Mesenteric fat pad (tissue), 1 donor: ENCODE measurements at places on chromosomes 11 and 22. TPM values are rescaled to one million over a fixed set of nuclear protein-coding genes. Genes with fewer than 3 reads are reported as not detected.

SSH3 gene
- 19.9 TPM for total RNA-seq

OR2D2 gene
- total RNA-seq: not detected

MMP13 gene
- total RNA-seq: not detected

DNA sequence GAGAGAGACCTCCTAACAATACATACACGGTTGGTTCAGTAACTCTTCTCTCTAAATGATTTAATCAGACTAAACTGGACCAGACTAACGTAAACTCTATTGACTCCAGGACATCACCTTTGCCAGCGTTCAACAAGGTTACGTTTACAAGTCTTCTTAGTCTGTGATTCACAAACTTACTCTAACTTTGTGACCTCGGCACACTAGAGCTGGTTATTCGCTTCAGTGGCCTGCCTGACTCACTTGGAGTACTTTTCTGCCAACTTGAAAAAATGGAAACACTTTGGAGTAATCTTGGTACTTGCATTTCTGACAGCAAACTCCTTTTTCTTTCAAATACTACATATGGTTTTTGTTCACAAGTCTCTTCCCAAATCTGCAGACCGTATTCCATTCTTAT is 26.2 kb downstream of the MTMR2 start:
- DNase-seq: no peak

DNA sequence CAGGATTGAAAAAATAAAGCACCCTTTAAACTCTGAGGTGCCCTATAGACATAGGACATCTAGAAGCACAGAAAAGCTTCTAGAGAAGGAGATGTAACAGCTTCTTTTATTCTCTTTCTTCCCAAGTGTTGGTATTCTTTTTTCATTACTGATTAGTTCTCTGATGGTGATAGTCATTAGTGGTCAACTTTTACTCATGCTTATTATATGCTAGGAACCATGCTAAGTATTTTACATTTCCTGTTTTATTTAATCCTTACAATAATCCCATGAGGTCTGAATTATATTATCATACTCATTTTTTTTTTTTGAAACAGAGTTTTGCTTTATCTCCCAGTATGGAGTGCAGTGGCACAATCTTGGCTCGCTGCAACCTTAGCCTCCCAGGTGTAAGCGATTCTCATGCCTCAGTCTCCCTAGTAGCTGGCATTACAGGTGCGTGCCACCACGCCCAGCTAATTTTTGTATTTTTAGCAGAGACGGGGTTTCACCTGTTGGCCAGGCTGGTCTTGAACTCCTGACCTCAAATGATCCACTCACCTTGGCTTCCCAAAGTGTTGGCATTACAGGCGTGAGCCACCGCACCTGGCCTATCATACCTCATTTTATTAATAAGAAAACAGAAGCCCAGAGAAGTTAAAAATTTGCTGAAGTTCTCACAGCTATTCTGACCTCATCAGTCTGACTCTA is 3.0 kb downstream of the C11orf52 start:
- DNase-seq: no peak

- no peak for DNase-seq
Observed at GRCh38 chr11:86449993-86450629, 75.4 kb downstream of the CCDC81 start.

PRG3 gene
- not detected for total RNA-seq

DNA sequence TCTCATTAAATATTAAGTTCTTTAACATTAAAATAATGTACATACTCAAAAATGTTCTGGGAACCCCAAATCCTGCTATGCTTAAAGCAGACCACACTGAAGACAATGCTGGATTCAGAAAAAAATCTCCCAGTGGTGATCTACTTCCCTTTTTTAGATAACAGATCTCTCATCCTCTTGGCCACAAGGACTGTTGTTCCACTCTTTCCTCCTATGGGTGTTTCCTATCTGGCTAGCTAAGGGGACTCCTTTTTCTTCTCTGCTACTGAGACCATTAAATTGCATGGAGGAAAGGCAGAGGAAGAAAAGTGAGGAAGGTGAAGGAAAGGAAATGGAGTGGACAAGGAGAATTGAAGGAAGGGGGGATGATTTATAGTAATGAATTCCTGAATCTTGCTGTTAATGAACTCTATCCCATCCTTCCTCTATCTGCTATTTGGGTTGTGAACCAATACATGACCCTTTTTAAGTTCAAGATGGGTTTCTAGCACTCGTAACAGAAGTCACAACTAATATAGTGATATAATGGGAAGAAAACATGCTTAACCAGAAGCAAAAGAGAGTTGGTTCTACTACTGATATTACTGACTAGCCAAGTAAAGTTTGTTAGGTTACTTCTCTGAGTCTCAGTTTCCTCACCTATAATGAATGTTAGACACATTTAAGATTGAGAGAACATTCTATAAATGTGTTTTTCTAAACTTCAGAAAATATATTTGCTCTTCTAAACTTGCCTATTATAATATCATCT is 53.2 kb downstream of the PIK3C2A start:
- DNase-seq: no peak

DNA sequence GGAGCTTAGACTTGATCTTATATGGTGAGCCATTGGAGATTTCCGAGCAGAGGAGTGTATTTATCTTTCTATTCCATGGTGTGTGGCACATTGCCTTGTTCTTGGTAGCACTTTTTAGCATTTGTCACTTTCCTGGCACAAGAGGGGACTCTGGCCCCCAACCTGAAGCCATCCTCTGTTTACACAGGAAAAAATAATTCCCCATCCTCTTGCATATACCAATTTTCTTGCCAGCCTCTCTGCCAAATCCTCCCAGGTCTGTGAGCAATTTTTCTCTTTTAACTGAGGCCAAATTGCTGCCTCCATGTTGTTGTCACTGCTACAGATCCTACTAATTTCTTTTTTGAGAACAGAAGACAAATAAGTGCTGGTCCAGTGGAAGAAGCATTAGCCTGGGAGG is 20.3 kb upstream of the FAM181B start:
- no peak for DNase-seq

- peak; percentile 85 for DNase-seq
Observed at GRCh38 chr11:69874178-69874983, 55.2 kb upstream of the FGF3 start.

SLC17A6 gene
- not detected for total RNA-seq

GRCh38 chr11:122637541-122637940 is 18.0 kb upstream of the UBASH3B start:
- no peak for DNase-seq

TYR gene
- not detected for total RNA-seq

DNA sequence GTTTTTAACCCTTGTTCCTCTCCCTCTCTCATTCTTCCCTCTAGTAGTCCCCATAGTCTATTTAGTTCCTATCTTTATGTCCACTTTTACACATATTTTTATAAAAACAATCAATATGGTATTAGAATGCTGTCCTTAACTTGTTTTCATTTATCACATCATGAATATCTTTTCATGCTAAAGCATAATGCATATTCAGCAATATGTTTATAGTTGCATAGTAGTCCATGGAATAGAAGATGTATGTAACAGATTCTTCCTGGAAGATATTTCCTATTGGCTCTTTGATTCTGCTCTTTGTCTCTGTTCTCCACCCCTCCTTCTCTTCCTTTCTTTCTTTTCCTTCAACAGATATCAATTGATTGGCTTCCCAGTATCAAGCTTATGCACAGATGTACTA is 1047.1 kb upstream of the TENM4 start:
- no peak for DNase-seq

- DNase-seq: no peak
Observed at GRCh38 chr22:40200795-40201530, 23.2 kb downstream of the TNRC6B start.

ACTN3 gene
- total RNA-seq: 0.10 TPM

HORMAD2 gene
- total RNA-seq: not detected

MRGPRX4 gene
- total RNA-seq: not detected

DNA sequence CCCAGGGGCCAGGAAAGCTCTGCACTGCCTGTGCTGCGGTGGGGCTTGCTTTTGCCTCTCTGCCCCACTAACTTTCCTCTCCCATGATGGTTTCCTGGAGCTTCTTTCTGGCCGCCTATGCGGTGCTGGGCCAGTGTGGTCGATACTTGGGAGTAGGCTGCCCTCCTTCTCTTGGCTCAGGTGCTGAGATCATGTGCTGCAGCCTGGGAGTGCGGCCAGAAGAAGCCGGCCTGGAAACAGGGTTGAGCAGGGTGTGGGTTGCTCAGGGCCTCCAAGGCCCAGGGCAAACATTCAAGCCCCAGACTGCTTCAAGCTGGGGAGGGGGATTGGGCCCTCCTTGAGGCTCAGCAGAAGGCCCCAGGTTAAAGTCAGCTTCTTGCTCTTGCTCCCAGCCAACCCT is 125.0 kb downstream of the NTM start:
- DNase-seq: no peak

LINC01488 gene
- not detected for total RNA-seq

- no peak for DNase-seq
Observed at GRCh38 chr11:127242676-127243075, 242.1 kb upstream of the KIRREL3 start.

DNA sequence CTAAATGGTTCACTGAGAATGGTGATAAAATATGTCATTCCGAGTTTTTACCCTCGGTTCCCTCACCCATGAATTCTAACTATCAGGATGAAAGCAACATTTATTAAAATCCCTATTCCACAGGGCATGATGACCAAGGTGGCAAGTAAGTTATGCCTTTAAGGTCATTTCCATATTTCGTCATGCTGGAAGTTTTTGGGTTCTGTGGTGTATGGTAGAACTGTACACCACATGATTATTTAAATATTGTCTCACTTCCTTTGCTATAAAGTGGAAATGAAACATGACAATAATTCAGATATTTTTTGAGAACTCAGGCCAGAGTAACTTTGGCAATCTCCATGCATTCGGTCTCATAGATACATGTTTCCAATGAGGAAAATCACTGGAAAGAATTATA is 68.5 kb upstream of the CARD18 start:
- no peak for DNase-seq

OR5P2 gene
- not detected for total RNA-seq

TMEM45B gene
- 0.87 TPM for total RNA-seq

DNA sequence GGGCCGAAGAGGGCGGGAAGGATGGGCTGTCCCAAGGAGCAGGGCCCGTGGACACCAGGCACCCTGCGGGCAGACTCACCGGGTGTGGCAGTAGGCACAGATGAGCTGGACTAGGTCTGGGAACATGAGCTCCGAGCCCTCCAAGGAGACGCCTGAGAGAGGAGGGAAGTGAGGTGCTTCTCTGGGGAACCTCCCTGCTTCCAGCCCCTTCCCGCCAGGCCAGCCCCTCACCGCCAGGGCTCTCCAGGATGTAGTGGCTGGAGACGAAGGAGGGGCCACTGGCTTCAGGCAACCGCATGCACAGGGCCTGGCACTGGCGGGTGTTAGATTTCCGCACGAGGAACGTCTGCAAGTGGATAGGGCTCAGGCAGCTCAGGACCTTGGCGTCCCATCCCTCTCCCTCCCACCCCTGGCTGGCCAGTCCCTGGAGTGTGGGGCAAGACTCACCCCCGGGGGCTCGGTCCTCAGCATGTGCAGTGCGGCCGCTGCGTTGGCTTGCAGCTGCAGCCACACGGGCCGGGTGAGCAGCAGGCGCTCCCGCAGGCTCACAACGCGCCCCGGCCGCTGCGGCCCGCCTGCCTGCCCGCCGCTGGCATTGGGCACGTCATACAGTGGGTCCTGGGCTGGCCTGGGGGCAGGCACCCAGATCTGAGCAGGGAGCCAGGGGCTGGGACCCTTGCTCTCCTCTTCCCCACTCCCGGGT is 552 bp downstream of the RIN1 start:
- DNase-seq: no peak

- DNase-seq: no peak
Observed at GRCh38 chr11:27217948-27218420, 145.0 kb downstream of the CCDC34 start.

GRCh38 chr11:108616549-108616948 is 23.0 kb upstream of the EXPH5 start:
- no peak for DNase-seq

DNA sequence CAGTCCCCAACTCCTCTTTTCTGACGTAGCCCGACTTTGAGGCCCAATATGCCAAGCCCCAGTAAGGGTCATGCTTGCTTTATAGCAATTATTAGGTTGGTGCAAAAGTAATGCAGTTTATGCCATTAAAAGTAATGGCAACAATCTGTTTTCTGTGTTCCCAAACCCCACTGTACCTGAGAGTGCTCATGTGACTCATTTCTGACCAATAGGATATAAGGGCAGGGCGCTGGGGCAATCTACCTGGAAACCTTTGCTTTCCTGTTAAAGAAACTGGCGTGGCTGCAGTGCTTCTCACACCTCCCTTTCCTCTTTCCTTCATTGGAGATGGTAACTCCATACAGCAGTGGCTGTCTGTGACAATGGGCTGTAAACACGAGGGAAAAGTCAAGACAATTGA is 78.9 kb upstream of the MPPED2 start:
- no peak for DNase-seq

DNA sequence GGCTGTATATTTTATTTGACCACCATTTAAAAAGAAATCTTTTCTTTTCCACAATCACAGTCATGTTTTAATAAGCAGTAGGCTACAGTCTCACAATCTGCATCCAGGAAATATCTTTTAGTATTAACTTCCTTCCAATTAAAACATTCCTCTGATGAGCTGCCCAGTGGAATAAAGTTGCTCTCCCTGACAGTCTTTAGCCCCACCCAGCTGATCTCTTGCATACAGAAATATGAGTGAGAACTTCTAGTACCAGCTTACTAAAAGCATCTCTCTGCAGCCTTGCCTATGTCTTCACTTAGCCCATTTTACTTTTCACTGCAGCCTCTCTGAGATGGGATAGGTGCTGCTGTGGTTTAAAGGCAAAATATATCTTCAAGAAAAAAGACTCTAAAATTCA is 143.4 kb upstream of the ANO3 start:
- DNase-seq: no peak

GRCh38 chr11:21707116-21707739 is 485.7 kb upstream of the ANO5 start:
- no peak for DNase-seq

- DNase-seq: no peak
Observed at GRCh38 chr11:44080951-44081350, 14.5 kb upstream of the EXT2 start.

- DNase-seq: no peak
Observed at GRCh38 chr22:45238957-45239680, 1.6 kb downstream of the KIAA0930 start.

GRCh38 chr11:74319139-74319816 is 7.8 kb upstream of the P4HA3 start:
- DNase-seq: no peak

DNA sequence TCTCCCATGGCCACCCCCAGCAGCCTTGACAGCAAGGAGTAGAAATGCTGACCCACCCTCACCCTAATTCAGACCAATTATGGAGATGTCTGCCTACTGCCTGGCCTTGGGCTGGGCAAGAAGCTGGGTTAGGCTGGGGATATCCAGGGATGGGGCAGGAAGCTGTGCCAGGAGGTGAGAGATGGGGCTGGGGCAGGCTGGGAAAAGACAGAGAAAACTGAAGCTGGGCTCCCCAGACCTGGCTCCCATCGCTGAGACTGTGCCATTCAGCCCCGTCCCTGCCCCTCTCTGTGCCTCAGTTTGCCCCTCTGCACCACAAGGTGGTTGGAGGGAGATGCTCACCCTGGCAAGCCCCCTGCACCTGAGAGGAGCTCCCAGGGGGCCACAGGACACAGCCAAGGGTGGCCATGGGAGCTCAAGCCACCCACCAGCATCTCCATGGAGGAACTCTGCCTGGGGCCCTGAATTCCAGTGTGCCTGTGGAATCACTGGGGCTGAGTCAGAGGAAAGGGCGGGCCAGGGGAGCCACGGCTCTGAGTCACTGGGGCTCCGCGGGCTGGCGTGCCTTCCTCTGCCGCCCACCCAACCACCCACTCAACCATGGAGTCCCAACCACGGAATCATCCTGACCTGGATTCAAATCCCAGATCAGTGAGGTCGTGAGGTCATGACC is 6.0 kb upstream of the CARD10 start:
- no peak for DNase-seq

- no peak for DNase-seq
Observed at GRCh38 chr22:35484651-35485556, 55.7 kb upstream of the RASD2 start.

- DNase-seq: no peak
Observed at GRCh38 chr22:45932071-45932470, 44.9 kb downstream of the WNT7B start.
